EL (cell line): ENCODE measurements at places on chromosomes 7 and 10.
A peak's percentile ranks its signal among the peaks of the same experiment; 100 is the strongest.

GRCh38 chr7:127761196-127761595 lies 109.2 kb downstream of the SND1 start:
- no peak for DNase-seq

DNA sequence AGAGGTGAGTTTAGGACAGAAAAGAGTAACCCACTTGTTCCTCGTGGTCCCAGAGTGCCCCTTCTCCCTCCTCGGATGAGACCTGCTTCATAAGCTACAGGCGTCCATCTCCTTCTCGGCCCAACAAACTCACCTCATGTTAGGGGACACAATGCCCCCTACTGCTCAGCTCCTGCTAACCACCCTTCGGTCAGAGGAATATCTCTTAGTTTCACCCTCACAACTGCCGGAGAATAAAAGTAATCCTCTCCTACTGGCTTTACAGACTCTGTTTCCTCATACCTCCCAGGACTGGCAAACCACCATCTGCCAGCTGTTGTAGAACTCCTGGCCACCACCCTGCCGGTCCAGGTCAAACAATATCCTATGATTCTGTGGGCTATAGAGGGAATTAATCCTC lies 3.2 kb downstream of the AKR1B15 start:
- DNase-seq = peak; percentile 3

DNA sequence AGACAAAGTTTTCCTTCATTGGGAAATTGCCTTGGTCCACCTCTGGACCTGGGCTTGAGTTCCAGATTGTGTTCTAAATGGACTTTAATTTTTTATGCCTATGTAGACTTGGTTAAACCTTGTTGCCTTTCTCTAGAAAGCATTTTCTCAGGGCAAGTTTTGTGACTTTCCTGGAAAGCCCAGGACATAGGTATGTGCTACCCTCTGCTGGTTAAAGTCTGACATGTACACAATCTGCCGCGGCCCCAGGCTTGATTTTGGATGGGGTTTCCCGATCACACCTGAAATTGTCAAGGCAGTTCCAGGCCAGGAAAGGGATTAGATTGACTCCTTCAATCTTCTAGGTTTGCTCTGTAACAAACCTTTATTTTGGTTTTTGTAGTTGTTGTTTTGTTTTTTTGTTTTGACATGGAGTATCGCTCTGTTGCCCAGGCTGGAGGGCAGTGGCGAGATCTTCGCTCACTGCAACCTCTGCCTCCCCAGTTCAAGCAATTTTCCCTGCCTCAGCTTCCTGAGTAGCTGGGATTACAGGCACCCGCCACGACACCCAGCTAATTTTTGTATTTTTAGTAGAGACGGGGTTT lies 14.1 kb upstream of the AKR1B10 start:
- DNase-seq = peak; percentile 56

GRCh38 chr10:59315465-59315864 lies 46.9 kb downstream of the FAM13C start:
- no peak for DNase-seq

- no peak for DNase-seq
Measured at GRCh38 chr7:1999278-1999984, 233.3 kb downstream of the MAD1L1 start.

GRCh38 chr10:15658069-15658702 lies 61.5 kb downstream of the ITGA8 start:
- DNase-seq = no peak

DNA sequence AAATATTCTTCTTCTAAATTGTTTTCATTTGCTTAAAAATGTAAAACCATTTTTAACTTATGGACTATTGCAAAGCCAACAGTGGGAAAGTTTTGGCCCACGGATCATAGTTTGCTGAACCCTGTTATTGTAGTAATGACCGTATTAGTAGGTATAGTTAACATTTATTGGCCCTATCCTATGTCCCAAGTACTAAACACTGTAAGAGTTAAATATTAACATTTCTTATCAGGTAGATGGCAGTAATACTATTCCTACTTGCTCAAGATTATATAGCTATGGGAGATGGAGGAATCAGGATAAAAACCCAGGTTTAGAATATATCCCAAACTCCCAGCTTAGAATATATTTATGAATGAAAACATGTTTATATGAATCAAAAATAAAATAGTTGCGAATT lies 993.2 kb downstream of the SORCS3 start:
- no peak for DNase-seq

DNA sequence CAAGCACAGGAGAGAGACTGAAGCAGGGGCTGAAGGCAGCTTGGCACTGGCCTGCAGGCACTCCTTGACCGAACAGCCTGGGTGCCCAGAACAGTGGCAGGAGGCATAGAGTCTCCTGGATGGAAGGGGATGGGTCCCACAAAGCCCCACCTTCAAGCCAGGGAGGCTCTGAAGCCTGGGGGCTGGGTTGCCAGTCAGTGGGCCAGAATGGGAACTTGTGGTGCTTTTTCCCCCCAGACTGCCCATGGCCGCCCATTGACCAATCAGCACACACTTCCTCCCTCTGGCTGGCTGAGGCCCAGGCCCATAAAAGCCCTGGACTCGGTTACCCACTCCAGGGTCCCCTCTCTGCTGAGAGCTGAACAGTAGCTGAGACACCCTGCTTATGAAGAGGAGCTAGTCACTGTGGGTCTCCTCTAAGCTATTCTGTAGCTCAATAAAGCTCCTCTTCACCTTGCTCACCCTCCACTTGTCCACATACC lies 109.6 kb downstream of the ELAPOR2 start:
- no peak for DNase-seq

DNA sequence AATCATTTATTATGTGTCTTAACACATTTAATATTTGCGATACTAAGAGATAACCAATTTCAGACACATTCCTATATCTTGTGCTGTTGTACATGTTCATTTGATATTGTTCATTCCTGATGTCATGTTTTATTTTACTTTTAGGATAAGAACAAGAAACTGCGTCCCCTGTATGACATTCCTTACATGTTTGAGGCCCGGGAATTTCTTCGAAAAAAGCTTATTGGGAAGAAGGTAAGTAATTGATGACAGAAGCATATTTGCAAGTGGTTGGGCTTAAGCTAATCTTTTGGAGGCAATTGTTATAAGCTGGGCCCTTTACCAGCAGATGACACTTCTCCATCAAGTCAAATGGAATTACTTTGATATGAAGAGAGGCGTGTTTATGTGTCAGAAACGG lies 155.3 kb downstream of the SND1 start:
- no peak for DNase-seq

DNA sequence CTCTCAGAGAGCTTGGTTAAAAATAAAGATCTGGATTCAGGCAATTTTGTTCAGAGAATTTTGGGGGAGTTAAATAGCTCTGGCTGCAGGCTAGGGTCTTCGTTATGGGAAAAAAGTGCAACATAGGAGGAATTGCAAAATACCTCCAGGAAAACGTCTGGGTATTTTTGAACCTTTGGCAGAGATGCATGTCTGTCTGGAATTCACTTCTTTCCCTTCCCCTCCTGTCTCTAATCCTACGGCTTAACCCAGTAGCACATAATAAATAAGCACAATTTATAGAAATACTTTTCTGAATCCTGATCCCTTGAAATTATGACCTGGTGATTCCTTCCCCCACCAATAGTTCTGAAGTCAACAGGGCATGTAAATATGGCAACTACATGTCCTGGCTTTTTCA lies 19.3 kb upstream of the NUP205 start:
- DNase-seq = no peak

DNA sequence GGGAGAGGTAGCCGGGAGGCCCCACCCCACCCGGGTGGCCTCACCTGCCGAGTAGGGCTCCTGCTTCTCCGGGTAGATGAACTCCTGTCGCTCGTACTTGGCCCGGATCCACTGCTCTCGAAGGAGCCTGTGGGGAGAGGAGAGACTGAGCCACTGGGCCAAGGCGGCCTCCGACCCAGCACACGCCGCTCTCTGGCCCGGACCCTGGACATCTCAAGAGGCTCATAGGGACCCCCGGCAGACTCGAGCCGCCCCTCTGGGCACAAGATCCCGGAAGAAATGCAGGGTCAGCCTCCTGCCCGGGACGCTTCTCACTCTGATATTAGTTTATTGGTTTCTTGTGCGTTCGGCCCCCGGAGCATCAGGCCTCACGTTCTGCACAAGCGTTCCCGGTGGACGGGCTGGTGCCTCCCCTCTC lies 34.5 kb downstream of the ADAP1 start:
- no peak for DNase-seq

GRCh38 chr7:91420606-91421005 lies 156.4 kb downstream of the FZD1 start:
- no peak for DNase-seq

GRCh38 chr7:70660154-70660818 lies 471.7 kb upstream of the GALNT17 start:
- no peak for DNase-seq

- DNase-seq = peak; percentile 9
Measured at GRCh38 chr7:33776788-33777187, 128.6 kb upstream of the BMPER start.

DNA sequence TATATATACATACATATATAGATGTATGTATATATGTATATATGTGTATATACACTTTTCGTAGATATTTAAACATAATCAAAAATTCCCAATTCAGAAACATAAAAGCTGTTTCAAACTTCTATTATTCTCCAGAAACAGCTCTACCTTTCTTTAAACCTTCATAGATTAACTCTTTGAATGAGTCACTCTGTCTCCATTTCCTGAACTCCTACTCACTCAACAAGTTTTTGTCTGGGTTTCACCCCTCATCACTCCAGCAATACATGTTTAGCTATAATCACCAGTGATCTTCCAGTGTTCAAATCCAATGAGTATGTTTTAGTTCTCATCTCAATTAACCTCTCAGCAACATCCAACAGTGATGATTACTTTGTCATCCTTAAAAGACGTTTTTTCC lies 9.6 kb downstream of the DGKB start:
- no peak for DNase-seq

GRCh38 chr10:14703631-14704001 lies 71.1 kb downstream of the FAM107B start:
- DNase-seq = no peak

DNA sequence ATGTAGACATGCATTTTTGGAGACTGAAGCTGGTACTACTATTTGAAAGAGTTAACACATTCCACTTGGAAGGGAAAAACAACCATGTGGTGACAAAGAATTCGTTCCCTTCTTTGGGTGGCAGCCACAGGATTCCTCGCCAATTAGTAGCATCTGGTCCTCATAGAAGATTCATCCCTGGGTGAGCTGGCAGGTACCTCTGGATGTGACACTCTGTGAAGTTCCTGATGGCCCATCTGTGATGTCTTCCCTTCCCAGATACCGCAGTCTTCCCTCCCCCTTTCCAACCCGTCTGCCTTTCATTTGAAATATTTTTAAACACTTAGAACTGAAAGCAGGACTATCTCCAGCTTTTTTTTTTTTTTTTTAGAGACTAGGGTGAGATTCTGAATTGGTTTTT lies 569.5 kb downstream of the TYW1 start:
- DNase-seq = no peak

DNA sequence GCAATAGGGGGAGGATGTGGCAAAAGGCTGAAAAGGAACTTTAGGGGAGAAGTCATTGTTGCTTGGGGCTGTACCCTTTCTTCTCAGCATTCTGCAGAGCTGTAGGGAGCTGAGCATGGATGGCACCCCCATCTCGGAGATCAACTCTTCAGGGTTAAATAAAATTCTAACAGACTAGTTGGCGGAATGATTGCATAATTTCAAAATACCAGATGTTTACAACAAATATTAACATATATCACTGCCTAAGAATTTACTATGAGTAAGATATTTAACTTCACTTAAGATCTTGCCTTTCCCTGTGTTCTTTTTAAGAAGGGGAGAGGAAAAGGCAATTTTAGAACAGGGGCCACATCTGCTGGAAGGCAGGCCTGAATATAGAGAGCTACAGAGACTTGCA lies 509 bp upstream of the OR2F1 start:
- DNase-seq = no peak

DNA sequence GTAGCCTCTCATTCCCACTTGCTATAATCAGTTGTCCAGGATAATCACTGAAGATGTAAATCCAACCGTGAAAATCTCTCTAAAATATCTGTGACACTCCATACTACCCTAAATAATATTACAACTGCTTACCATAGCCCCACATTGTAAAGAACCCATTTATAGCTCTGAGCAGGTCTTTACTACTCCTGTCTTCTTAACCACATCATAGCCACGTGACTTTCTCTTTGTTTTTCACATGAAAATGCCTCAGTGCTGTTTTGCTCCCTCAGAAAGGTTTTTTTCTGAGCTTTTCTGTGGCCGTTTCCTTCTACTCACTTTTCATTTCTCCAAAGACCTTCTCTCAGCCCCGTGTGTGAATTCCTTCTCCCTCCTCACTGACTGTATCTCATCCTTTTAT lies 662.2 kb upstream of the ADARB2 start:
- no peak for DNase-seq

GRCh38 chr10:131250454-131251145 lies 60.9 kb downstream of the TCERG1L start:
- no peak for DNase-seq

DNA sequence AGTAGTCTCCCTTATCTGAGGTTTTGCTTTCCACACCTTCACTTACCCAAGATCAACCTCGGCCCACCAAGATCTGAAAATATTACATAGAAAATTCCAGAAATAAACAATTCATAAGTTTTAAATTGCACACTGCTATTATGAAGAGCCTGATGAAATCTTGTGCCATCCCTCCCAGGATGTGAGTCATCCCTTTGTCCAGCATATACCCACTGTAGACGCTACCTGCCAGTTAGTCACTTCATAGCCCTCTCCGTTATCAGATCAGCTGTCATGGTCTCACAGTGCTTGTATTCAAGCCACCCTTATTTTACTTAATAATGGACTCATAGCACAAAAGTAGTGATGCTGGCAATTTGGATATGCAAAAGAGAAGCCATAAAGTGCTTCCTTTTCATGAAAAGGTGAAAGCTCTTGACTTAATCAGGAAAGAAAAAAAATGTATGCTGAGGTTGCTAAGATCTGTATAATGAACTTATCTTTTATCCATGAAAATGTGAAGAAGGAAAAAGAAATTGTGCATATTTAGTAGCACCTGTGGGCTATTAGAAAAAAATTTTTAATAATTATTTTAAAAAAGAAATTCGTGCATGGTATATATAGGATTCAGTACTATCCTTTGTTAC lies 9.8 kb upstream of the MRPS16 start:
- DNase-seq = peak; percentile 91

DNA sequence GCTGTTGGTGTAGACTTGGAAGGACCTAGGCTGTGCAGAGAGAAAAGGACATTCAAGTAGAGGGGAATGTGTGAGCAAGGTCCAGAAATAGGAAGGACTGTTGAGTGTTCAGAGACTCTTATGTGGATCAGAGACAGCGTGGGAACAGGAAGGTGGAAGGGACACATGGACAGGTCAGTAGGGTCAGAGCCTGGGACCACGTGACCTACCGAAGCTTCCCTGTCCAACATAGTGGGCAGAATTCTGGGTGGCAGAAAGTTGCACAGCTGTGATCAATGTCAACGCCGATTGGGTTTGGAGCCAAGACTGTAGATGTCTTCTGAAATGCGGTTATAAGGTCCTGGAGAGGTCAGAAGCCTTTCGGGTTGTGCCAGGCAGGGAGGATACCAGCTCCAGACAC lies 195.9 kb upstream of the MKI67 start:
- no peak for DNase-seq

- no peak for DNase-seq
Measured at GRCh38 chr10:121270906-121271305, 327.3 kb downstream of the FGFR2 start.
